ENCODE measurements at places on chromosomes 7 and 10.

- DNase-seq = no peak
Measured at GRCh38 chr7:68146983-68147382, 1150.3 kb downstream of the TYW1 start.

- no peak for DNase-seq
Measured at GRCh38 chr7:19284136-19284535, 138.9 kb upstream of the FERD3L start.

DNA sequence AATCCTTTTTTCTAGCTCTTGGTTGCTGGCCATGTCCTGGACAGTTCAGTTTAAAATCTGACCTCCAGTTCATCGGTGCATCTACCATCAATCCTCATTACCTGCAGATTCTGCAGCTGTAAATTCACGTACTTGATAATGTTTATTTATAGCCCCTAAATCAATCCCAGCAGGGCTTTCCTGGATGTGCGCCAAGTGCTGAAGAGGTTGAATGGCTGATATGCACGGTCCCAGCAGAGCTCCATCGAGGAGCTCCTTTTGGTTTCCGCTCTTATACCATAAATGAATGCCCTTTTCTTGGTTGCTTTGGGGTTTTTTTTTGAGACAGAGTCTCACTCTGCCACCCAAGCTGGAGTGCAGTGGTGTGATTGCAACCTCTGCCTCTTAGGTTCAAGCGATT lies 91.2 kb upstream of the CCZ1B start:
- DNase-seq = no peak

GRCh38 chr10:101940916-101941315 lies 97.3 kb upstream of the KCNIP2 start:
- no peak for DNase-seq

DNA sequence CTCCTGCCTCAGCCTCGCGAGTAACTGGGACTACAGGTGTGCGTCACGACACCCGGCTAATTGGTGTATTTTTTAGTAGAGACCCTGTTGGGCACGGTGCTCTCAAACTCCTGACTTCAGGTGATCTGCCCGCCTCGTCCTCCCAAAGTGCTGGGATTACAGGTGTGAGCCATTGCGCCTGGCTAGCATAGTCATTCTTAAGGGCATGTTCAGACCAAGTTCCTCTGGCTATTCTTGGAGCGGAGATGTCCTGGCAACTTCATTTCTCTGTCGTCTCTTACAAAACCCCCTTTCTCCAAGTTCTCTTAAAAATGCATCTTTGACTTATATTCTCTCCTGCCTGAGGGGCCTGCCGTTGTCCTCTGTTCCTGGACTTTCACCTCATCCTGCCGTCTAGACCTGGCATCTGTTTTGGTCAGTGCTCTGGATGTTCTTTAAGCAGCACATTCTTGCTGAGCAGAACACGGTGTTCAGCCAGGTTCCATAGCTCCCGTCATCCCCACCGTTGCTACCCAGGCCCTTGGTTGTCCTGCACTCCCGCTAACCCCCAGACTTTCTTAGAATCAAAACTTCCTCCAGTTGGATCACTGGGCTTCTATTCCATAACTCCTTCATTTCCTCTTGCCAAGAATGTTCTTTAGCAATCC lies 509.9 kb upstream of the GALNT17 start:
- DNase-seq = no peak

- DNase-seq = no peak
Measured at GRCh38 chr10:32105782-32106382, 49.7 kb upstream of the KIF5B start.

- no peak for DNase-seq
Measured at GRCh38 chr7:124762611-124763143, 2.9 kb downstream of the GPR37 start.

GRCh38 chr10:94397549-94398370 lies 4.6 kb upstream of the TBC1D12 start:
- no peak for DNase-seq

- DNase-seq = no peak
Measured at GRCh38 chr10:30789806-30790205, 160.3 kb upstream of the LYZL2 start.

DNA sequence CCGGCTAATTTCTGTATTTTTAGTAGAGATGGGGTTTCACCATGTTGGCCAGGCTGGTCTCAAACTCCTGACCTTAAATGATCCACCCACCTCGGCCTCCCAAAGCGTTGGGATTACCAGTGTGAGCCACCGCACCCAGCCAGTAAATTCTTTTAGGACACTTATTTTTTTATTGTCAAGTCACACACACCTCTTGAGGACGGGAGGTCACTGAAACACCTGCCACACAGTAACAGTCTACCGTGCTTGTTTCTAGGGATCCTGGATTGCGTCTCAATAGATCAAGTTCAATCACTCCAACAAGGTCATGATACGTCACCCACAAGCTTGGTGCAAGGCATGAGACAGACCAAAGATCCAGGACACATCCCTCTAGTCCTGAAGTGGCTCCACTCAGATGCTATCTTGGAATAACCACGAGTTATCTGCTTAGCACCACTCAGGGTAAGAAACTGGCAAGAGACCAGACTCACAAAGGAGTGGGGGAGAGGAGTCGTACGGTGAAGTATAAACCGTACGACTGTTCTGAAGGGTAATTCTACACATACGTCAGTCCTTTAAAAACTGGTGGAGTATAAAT lies 58.9 kb upstream of the NCAPG2 start:
- no peak for DNase-seq

DNA sequence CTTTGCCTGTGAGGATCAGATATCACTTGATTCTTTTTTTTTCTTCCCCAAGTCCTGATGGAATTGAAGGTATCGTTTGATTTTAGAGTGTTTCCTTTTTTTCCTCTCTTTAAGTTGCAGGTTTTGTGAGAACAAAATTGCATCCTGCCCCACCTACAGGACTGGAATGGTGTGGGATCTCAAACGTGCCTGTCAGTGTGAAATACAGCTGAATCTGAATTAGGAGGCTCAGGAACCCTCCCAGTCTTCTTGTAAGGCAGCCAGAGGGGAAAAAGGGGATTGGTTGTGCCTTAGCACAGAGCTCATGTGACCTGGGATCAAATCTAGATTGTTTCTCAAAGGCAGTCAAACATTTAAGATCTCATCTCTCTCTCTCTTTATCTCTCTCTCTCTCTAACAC lies 32.7 kb upstream of the KLHL7 start:
- no peak for DNase-seq

DNA sequence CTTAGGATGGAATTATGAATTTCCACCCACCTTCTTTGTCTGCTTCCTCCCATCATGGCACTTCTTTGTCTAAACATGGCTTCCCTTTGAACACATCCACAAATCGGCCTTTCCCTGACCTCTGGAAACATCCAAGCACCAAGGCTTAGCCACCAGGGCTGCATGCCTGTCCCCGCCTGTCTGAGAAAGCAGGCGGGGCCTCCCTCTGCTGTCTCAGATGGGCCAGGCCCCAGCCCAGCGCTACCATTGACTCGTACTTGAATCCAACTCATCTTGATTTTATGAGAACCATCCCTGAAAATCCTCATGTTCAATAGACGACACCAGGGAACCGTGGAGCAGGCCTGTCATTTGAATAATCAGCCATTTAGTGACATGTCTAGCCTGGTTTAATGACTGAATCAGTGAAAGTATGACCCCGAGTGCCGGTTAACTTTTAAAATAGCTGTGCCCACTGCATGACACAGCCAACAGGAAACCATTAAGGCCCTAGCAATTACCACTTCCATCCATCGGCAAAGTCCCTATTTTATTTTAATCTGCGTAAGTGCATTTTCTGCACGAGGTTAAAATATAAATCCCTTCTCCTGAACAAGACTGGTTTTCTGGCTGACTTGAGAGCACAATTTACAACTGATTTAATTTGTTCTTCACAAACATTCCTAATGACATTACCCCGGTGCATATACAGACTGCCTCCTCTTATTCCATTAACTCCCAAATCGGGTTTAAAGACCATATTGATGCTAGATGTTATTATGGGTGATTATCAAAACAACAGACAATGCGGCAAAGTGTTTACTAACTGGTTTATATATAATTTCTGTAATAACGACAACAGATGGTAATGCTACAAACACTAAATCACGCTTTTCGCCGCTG lies 194.7 kb downstream of the BUB3 start:
- DNase-seq = no peak

DNA sequence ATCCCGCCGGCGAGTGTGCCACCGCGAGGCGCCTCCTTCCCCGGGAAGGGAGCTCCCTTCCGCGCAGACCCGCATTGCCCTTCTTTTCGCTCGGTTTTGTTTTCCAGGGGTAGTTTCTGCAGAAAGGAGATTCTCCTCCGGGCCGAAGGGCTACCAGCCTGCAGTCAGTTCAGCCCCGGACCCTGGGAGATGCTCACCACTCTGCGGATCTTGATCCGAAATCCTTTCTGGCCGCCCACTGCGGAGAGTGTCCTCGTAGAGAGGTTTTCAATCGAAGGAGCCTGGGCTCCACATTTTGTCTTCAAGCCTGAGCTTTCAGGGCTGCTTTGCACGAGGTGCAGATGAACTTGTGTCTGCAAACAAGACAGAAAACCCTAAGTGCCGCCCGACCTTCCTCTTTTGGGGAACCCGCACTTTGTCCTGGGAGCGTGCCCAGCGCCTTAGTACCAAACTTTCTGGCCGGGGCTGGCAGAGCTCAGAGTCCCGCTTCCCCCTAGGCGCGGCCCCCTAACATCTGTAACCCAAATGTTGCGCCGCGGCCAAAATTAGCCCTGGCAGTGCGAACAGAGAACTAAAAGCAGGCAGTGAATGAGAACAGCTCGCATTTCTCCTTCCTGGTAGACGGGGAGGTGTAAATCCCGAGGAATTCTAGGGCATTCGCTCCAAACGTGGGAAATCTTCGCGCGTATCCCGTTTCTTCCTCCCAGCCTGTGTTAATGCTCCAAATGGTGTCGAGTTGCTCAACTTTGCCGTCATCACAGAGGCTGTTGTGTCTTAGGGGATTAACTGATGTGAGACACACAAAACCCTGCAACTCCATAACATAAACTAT lies 6.7 kb upstream of the EN2 start:
- no peak for DNase-seq

GRCh38 chr7:32477649-32477980 lies 12.6 kb downstream of the LSM5 start:
- no peak for DNase-seq

GRCh38 chr7:109868215-109868860 lies 1222.6 kb upstream of the LRRN3 start:
- DNase-seq = no peak

DNA sequence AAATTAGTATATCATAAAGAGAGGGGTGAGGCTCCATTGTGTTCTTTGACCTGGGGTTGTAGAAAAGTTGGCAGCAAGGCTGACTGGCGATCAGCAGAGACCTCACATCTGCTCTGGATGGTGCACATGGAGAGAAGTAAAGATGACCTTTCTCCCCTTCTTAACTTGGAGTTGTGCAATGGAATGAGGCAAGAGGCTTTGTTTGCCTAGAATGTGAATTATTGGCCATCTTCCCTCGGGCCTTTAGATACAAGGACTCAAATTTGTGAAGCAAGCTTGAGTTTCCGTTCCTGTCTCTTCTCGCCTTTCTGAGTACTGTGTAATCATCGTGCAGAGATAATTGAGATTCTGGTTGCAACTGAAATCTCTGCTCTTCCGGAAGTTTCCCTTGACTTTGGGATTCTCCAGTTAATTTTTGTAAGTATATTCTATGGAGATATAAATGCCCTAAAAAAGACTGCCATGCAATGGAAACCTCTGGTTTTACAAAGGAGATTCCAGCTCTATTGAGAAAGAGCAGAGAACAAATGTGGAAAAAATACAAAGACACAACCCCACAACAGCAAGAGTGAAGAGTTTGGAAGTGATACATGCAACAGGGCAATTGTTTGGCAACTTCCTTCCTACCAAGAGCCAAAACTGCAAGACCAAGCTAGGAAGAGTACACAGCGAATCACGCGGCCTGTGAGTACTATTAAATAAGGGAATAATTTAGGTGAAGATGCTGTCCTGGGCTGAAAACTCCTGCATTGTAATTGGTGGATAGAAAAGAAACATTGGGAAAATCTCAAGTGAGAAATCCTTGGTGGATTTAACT lies 542.3 kb upstream of the NRP1 start:
- no peak for DNase-seq

- DNase-seq = no peak
Measured at GRCh38 chr10:48568546-48568945, 36.3 kb downstream of the ARHGAP22 start.

DNA sequence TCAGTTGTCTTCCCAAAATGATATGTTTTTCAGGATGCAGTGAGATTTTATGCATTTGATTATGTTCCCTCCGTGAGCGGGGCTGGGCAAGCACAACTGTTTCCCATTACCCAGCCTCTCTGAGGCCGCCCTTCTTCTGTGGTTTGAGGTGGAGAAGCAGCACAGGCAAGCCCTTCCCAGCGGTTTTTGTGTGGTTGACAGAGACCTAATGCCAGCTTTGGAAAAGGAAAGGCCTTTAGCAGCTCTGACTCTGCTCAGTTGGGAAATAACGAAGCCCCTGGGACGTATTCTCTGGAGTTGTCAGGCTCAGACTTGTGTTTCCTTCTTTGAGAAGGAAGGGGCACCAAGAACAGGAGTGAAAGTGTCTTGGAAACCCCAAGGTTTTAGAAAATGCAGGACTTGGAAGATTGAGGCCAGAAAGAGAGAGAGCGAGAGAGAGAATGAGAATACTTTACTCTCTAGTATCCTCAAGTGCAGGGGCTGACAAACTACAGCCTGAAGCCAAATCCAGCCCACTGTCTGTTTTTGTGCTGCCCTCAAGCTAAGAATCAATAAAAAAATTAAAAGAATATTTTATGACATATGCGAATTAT lies 20.6 kb upstream of the PDCD4 start:
- DNase-seq = no peak

DNA sequence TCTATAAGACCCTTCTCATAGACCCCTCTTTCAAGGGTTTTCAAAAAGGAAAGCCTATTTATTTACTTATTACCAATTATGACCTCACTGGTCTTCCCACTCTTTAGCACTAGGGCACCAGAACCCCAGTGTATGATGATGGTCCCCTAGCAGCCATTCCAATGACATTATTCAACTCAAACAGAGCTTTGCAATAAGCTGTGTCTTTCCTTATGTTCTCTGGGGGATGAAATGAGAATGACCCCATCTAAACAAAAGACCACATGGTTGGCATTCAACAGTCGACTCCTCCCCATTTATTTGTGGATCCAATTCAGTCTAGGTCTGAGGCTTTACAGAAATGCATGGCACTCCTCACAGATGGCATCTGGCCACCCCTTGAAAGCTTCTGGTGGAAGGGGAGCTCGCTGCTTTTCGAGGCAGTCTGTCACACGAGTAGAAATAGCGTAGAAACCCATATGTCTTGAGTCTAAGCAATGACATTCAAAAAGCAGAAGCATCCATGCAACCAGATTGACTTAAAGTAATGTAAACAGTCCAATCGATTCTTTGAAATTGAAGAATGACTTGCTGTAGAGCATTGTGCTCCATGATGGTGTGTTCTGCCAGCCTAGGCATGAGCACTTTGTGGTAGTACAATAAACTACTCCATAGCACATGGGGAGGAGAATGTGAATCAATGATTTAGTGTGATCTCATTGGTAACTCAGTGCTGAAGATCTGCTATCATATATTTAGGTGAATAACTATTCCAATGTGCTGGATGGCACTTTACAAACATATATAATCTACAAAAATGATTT lies 29.8 kb downstream of the NRP1 start:
- no peak for DNase-seq

DNA sequence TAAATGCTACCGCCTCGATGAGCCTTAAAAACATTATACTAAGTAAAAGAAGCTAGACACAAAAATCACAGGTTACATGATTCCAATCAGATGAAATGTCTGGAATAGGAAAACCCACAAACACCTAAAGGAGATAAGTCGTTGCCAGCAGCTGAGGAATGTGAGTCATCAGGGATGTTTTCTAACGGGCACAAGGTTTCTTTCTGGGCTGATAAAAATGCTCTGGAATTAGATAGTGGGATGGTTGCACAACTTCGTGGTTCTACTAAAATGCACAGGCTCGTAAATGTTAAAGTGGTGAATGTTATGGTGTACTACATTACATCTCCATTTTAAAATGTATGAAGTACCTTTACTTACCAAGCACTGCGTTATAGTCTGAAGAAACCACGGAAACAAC lies 9.7 kb downstream of the ABLIM1 start:
- DNase-seq = no peak
